DMS79 (cell line): ENCODE measurements at places on chromosomes 11 and 22.

DNA sequence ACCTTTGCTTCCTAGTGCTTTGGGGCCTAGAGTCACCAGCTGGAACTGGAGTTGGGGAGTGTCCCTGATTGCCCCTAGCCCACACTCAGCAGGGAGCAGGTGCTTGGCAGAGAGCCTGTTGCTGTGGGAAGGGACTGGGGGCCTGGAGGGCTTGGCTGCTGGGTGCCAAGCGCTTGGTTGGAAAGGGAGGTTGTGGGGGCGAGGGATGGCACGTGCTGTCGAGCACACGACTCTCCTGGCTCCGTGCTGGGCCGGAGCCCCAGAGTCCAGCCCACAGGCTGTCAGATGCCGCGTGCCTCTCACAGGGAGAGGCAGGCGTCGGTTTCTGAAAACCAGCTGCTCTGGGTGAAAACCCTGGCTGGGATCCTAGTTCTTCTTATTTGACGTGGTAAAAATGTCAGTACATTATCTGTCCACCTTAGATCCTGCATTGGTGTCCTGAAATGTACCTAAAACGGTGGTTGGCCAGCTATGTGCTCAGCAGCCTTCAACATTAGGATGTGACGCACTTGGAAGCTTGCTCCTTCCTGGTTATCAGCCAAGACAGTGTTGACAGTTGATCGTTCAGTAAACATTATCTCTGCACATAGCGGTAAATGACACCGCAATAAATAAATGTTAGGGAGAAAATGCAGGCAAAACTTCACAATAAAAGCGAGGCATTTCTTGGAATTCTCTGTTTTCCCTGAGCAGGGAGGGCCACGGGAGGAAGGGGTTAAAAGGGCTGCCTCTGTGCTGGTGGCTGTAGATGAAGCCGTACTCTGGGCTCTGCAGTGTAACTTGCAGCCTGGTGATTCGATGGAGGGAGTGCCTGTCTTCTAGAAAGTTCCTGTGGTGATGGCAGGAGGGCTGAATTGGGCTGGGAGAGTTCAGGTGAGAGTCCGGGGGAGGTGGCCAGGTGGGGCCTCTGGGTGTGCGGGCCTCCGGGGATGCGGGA is 29.2 kb downstream of the GRAMD4 start:
- DNase-seq, result peak; percentile 34

- DNase-seq, result no peak
These were observed 27.9 kb upstream of the PAK1 start for GRCh38 chr11:77501758-77502157.

DNA sequence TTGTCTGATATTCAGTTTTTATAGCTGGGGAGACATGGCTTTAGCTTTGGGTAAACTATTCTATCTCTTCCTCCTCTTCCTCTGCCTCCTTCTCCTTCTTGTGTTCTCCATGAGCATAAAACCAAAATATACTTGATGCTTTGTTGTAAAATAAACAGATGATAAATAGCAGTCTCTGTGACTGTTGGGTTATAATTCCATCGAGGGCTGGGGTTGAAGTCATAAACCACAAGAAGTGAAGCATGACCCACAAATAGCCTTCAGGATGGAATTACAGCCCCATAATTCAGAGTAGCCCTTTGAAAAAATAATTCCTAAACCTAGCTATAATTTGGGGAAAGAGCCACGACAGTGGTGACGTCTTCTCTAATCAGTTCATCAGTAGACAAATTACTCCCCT is 177.7 kb downstream of the SNX19 start:
- peak; percentile 7 for DNase-seq

GRCh38 chr11:43397251-43397650 is 38.5 kb downstream of the TTC17 start:
- no peak for DNase-seq

- no peak for DNase-seq
These were observed 83.9 kb downstream of the MED15 start for GRCh38 chr22:20591295-20591645.

DNA sequence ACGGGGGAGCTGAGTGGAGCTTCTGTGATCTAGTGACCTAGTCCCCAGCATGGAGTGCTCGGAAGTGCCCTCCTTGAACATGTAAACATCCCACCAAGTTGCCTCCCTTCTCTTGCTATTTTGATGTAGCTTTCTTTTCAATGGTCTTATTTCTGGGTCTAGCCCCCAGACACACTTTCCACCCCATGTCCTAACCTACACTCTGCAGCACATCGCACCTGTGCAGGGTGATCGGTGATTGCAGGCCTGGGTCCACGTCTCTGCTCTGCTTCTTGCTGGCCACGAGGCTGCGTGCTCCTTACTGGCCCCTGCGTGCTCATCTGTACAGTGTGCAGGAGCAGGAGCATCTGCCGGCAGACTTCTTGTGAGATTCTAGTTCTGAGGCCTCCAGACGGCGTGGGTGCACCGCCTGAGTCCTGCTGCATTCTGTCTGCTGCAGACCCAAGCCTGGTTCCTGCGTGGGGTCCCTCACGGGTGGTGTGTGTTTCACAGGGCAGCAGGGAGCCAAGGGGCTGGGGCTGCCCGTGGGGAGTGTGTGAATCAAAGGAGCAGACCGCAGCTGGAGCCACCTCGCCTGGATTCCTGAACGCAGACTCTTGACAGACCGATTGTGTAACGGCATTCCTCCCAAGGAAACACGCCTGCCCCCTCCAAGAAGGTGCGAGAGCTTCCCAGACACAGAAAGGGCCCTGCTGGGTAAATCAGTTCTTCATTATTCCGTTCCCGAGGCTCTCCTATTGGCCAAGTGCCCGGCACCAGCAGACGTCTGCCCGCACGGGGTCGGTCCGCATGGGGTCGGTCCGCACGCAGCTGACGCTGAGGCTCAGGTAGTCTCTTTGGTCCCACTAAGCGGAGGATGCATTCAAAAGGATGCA is 44.4 kb upstream of the MYEOV start:
- no peak for DNase-seq

DNA sequence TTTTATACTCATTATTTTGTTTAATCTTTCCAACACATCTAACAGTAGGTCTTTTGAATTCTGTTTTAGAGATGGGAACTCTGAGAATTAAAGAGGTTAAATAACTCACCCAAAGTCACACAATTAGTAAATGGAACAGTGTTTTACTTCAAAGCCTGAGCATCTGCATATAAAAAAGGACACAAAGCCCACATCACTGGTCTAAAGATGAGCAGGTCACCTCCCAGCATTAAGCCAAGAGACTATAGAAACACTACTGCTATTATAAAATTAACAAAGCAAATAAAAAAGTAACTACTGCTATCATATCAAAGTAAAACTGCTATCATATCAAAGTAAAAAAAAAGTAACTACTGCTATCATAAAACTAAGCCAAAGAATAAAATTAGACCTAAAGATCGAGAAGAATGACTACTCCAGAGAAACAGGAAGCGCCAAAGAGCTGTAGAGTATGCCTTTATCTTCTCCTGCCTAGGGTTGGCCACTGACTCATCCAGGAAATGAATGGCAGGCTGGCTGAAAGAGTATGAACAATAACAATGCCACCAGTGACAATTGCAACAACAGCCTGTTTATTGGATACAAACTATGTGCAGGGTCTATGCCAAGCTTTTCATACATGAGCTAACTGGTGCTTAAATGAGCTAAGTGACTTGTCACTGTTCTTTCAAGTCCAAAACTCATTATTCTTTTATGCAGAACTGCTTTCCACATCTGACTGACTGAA is 1153.0 kb upstream of the TENM4 start:
- DNase-seq, result no peak

DNA sequence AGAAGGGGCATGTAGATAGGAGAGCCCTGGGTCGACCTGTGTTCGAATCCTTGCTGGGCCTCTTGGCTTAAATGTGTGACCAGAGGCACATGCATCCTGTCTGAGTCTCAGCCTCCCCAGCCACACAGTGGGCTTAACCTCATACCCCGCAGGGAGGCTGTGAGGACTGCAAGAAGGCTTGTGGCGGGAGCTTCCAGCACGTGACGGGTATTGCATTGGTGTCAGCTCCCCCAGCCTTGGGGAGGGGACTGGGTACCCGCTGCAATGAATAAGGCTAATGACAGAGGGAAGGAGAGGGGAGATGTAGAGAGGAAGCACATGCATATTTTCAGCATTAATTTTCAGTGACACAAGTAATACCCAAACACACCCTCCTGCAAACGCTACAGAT is 8.1 kb downstream of the RASD2 start:
- no peak for DNase-seq

DNA sequence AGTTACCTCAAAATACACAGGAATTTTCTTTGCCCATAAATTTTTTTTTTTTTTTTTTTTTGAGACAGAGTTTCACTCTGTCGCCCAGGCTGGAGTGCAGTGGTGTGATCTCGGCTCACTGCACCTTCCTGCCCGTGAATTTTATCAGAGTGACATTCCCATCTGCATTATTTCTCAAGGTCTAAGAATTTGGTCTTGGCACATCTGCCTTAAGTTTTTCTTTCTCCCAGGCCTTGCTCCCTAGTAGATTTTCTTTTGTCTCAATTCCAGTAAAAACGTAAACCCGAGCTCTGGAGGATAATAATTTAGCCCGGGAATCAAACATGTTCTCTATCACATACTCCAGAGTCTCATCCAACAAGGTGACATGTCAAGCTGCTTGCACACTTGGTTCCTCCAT is 12.4 kb downstream of the TRIM6 start:
- DNase-seq, result no peak

DNA sequence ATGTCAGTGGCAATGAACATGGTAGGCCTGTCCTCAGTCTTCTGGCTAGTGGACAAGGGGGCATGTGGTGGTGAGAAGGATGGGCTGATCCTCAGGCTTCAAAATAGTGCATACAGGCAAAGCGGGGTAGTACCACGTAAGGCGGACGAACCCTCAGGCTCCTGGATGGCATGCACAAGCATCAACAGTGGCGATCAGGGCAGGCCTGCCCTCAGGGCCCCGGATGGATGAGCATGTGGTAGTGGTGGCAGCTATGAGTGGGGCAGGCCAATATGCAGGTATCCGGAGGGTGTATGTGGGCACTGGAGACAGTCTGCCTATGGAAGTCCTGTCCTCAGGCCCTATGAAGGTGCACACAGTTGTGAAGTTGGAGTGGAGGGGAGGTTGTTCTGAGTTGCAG is 163.8 kb downstream of the GUCY1A2 start:
- DNase-seq, result no peak

- DNase-seq, result no peak
These were observed 51.1 kb downstream of the CHST1 start for GRCh38 chr11:45614196-45614828.

DNA sequence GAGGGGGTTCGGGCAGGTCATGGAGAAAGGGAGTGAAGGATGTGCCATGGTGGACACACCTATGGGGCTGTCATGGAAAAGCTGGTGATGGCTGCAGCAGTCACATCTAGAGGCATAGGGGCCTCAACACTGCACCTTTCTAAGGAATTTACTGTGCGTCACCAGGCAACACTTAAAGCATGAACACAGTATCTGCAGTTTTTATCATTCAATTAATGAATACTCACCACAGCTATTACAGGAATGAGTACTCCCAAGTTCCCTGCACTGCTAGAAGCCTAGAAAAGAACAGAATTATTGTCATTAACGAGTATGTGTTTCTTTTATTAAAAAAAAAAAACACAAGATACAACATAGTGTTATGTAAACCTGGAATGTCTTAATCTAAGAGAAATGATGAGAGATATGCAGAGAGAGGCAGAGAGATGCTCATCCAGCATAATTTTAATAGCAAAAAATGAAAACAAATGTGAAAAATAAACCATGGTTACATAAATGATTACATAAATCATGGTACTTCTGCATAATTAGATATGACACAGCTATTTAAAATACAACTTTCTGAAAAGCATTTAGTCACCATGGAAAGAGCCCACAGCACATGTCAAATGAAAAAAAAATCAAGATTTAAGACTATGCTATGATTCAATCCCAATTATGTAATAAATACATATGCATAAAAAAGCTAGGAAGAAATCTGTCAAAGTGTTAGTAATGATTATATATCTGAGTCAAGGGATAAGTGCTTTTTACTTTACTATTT is 19.2 kb downstream of the SERPIND1 start:
- DNase-seq, result no peak

GRCh38 chr22:36065462-36065774 is 36.8 kb upstream of the RBFOX2 start:
- DNase-seq, result no peak

DNA sequence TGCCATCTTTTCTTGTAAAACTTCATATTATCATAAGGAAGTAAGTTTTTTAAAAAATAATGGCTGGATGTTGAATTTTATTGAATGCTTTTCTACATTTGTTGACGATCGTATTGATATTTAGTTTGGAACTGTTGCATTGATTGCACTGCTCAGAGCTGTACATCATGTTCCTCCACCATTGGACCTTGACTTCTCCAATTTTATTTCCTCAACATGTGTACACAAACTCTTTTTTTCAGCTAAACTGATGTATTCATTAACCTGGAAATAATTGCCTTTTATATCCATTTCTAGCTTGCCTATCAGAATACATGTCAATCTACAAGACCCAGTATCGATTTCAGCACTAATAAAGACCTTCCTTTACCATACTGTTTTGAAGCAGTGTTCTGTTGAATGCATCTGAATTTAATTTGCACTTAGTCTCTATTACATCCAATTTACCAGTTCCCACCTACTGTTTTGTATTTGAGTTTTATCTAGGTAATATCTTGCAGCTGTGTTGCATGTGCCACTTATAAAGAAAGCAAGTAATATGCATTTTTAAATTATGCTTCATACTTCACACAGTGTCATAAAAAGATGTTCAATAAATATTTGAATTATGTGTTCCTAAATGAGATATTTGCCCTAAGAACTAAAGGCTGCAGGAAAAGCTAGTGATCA is 5.5 kb downstream of the CEP57 start:
- no peak for DNase-seq

DNA sequence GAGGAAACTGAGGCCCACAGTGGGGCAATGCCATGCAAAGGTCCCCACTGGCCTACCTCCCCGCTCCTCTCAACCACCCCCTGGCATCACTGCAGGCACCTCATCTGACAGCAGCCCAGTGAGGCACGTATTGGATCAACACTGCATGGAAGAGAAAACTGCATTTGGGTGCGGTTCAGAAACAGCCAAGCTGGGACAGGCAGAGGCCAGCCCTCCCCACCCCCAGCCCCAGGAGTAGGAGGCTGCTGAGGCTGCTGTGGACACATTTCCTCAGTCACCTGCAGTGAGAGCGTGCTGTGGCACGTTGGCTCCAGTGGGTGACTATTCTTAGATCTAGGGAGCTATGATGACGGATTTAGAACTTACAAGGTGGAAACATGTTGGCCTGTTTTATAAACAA is 63.7 kb downstream of the KCNC1 start:
- no peak for DNase-seq

DNA sequence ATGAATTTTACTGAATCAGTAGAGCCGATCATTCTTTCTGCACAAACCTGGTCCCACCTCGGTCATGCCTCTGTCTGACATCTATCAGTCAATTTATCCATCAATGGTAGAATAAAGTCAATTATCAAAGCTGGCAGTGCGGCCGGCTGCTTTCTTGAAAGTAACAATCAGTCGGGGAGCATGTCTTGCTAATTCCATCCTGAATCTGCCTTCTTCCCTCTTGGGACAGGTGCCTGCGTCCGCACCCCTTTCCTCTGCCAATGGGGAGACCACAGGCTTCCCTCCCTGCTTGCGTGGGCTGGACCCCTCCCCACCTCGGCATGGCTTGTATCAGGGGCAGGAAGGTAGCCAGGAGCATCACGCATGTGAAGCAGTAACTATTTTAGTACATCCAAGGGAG is 962.9 kb downstream of the BRD1 start:
- DNase-seq, result no peak
